Left renal cortex interstitium (tissue), 4 donors: ENCODE measurements at places on chromosomes 5 and 9. TPM values are rescaled to one million over a fixed set of nuclear protein-coding genes. Genes with fewer than 3 reads are reported as not detected.

GRCh38 chr9:37444890-37445289, 20.4 kb downstream of the ZBTB5 start:
- no peak for DNase-seq

DNA sequence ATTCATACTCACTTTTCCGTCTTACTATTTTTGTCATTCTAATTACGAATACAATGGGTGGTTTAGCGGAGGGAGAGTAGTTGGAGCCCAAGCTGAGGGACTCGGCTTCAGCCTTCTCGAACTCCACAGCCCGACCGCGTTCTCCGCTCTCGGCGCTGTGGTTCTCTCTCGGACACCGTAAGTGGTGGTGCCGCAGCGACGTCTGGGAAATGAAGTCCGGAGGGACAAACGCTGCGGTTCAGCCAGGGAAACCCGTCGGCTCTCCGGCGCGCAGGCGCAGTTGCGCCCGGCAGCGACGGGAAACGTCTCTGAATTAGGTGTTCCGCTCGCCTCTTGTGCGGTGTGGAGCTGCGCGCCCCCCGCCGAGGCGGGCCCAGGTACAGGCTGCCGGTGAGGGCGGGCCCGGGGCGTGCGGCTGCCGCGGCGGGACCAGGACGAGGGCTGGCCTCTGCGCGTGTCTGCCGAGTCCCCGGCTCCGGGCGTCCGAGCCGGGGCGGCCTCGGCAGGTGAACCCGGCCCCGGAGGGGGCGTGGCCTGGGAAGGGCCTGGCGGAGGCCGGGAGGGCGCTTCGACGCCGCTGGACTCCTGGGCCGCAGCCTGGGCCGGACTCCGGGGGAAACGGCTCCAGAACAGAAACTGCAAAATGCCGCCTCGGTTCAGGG, at the start of gene ZNF879:
Gene ZNF879, plus strand, starts transcription at position 277 of the 662 bp plus-strand sequence. CDS start 1,201 bp downstream, outside the sequence.
- DNase-seq: peak; percentile 91

DNA sequence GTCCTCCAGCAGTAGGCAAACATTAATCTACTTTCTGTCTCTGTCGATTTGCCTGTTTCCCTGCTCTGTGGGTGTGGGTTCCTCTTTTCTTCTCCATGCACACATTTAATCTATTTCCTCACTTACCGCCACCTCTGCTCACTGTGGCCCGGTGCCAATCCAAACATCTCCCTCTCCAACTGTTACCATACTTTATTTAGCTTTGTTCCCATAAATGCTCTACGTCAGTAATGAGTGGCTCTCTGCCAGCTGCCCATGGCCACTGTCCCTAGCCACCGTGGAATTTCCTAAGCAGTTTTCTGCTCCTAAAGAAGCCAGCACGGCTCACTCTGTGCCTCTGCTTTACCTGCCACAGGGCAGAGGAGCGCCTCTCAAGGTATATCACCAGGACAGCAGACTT, 19.5 kb upstream of the GOLPH3 start:
- DNase-seq: no peak

- no peak for DNase-seq
These were observed 339.0 kb upstream of the WWC1 start for GRCh38 chr5:167952278-167952995.

The BTNL8 gene
- polyA plus RNA-seq: 0.18 TPM

The TAF11L10 gene
- polyA plus RNA-seq: not detected

DNA sequence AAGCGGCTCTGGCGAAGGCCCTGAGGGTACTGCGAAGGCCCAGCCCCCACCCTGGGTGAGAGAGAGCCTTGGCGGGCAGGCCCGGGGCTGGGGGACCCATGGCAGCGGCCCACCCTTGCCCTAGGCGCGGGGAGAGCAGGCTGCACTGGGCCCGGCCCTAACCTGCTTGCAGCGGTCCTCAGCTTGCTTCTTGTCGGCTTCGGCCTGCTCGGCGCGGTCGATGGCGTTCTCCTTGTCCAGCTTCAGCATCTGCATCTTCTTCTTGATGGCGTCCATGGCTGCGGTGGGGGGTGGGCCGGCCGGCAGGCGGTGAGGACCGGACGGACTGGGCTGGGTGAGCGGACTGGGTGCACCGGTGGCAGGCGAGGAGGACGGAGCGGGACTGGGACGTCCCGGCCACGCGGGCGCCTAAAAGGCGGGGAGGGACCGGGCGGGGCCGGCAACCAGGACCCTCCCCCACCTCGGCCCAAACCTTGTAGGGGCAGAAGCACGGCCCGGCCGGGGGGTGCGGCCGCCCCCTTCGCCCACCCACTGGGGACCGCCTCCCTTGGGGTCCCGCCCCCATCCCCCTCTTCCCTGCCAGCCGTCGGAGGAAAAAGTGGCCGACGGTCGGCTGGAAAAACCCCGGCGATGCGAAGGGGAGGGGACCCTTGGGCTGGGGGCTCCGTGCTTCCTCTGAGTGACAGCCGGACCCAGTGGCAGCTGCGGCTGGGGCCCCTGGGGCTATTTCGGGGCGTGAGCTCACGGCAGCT, at the start of gene TPM2:
Gene TPM2, minus strand, starts transcription at position 384 of the 752 bp plus-strand sequence. Its CDS starts 108 bp downstream, at position 276.
- DNase-seq: no peak

- no peak for DNase-seq
These were observed 4.3 kb upstream of the POC5 start for GRCh38 chr5:75721573-75721972.

- no peak for DNase-seq
These were observed 4.2 kb downstream of the CCNI2 start for GRCh38 chr5:132751444-132751843.

DNA sequence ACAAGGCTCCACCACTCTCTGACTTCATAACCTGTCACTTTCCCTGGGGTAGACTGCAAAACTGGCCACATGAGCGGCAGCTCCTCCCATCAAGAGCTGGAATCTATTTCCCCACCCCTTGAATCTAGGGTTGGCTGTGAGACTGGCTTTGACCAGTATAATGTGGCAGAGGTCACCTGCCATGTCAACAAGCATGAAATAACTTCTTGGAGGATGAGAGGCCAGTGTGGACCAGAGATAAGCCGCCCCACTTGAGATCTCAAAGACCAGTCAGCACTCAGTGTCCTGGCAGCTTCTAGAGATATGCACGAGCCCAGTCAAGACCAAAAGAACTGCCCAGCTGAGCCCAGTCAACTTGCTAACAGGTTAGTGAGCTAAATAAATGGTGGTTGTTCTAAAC, 59.0 kb downstream of the MARCHF11 start:
- no peak for DNase-seq

The GABRA1 gene
- 0.09 TPM for polyA plus RNA-seq

DNA sequence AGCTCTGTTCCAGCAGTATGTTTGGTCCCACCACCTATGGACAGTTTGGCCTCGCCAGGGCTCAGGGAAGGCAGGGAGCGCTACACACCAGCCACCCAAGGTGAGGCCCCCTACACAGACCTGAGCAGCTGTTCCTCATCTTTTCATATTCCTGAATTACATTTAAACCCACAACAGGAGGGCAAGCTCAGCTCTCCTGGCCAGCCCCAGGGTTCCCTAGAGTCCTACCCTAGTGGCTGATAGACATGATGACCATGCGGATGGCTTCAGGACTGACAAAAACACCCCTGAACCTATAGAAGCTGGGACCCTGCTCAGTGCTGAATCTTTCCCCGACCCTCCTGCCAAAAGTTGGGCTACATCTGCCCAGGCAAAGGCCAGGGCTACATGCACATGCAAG, 6.7 kb upstream of the FOXE1 start:
- DNase-seq: no peak
